ENCODE measurements at places on chromosomes 11 and 22. TPM values are rescaled to one million over a fixed set of nuclear protein-coding genes. Genes with fewer than 3 reads are reported as not detected.

The TRPC6 gene
- total RNA-seq: under 0.01 TPM

The KCNQ1 gene
- total RNA-seq: not detected

The FREY1 gene
- total RNA-seq: 1.8 TPM

The CD6 gene
- total RNA-seq: not detected

The PLAAT3 gene
- total RNA-seq: 34.4 TPM

The GAB4 gene
- total RNA-seq: not detected

The CALCA gene
- total RNA-seq: not detected

The CCDC89 gene
- total RNA-seq: 4.1 TPM

The RRM1 gene
- total RNA-seq: 65.1 TPM
